PC-9 (cell line): ENCODE measurements at places on chromosomes 3 and 15. TPM values are rescaled to one million over a fixed set of nuclear protein-coding genes. Genes with fewer than 3 reads are reported as not detected.

DNA sequence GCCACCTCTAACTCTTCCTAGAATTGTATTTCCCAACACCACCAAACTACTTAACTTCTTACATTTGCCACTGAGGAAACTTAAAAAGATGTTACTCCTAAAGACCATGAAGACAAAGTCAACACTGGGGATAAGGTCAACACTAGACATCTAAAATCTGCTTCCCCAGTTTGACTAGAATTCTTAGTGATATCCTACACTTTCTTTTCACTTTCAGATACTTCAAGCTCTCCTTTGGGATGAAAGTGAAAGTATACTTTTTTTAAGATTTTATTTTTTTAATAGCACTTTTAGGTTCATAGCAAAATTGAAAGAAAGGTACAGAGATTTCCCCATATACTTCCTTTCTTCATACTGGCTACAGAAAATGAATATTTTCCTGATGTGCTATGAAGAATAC is 32.6 kb downstream of the GOLIM4 start:
- DNase-seq, result no peak
- no peak overlapping the region for H3K4me3 ChIP-seq
- no peak overlapping the region for H3K27ac ChIP-seq
- no peaks in the 10 kb centered on the region for H3K36me3 ChIP-seq

- H3K4me3 ChIP-seq, result no peak overlapping the region
- H3K27ac ChIP-seq, result no peak overlapping the region
- no peaks in the 10 kb centered on the region for H3K27me3 ChIP-seq
- no peaks in the 10 kb centered on the region for H3K4me1 ChIP-seq
Measured at GRCh38 chr15:32918547-32918946, 200.7 kb downstream of the GREM1 start.

- no peaks in the 10 kb centered on the region for H3K27me3 ChIP-seq
- no peaks in the 10 kb centered on the region for H3K4me1 ChIP-seq
- DNase-seq, result no peak
- no peak overlapping the region for H3K27ac ChIP-seq
- H3K36me3 ChIP-seq, result no peaks in the 10 kb centered on the region
Measured at GRCh38 chr3:114899186-114899931, 247.7 kb downstream of the ZBTB20 start.

DNA sequence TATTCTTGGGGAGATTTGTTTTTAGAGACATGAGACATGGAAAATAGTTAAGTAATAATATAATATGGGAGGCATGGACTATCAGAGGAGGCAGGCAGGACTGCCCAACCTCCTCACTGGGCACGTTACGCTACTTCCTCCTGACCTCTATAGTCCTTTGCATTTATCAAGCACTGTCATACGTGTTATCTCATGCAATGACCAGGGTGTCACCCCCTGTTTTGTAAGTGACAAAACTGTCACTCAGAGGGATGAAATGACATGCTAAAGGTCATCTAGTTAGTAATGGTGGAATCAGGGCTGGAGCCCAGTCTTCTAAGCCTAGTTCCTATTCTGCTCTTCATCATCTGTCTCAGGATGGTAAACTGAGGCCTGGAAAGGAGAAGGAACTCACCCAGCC is 66.7 kb downstream of the ST6GAL1 start:
- no peaks in the 10 kb centered on the region for H3K27me3 ChIP-seq
- no peak overlapping the region for H3K27ac ChIP-seq
- DNase-seq, result no peak
- no peak overlapping the region for H3K4me3 ChIP-seq
- H3K4me1 ChIP-seq, result peaks cover 6% of the 10 kb centered on the region

- no peak overlapping the region for H3K4me3 ChIP-seq
- H3K4me1 ChIP-seq, result no peaks in the 10 kb centered on the region
- H3K36me3 ChIP-seq, result no peaks in the 10 kb centered on the region
Measured at GRCh38 chr3:39753391-39753790, 56.0 kb upstream of the MYRIP start.

DNA sequence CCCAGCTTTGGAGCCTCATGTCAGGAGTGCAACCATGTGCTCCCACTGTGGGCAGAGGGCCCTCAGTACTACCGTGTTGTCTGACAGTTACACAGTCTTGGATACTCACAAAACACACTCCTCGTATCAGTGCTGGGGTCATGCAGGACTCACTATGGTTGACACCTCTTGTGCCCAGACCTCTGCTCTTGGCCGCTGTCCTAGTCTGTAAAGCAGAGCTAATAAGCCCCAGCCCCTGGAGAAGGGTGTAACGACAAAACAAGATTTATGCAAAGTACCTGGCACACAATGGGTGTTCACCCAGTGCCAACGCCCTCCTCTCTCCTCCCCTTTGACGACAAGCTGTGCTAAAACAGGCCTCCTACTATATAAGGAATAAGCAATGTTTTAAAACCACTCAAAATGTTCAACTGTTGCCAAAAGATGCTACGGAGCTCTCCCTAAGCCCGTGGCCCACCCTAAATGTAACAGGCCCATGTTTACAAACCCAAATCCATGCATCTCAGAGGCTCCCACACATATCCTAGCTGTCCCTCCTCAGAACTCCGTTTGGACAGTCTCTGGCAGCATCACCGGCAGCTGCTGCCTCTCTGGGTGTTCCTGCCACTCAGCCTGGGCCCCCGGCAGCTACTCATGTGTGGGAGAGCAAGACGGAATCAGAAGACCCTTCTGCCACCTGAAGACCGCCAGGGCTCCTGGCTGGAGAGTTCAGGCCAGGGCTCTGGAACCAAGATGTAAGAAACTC is 65.8 kb downstream of the MRPL46 start:
- no peak for DNase-seq
- H3K4me3 ChIP-seq, result no peak overlapping the region
- H3K27ac ChIP-seq, result no peak overlapping the region
- H3K27me3 ChIP-seq, result peaks cover 78% of the 10 kb centered on the region
- no peaks in the 10 kb centered on the region for H3K4me1 ChIP-seq
- no peaks in the 10 kb centered on the region for H3K36me3 ChIP-seq

DNA sequence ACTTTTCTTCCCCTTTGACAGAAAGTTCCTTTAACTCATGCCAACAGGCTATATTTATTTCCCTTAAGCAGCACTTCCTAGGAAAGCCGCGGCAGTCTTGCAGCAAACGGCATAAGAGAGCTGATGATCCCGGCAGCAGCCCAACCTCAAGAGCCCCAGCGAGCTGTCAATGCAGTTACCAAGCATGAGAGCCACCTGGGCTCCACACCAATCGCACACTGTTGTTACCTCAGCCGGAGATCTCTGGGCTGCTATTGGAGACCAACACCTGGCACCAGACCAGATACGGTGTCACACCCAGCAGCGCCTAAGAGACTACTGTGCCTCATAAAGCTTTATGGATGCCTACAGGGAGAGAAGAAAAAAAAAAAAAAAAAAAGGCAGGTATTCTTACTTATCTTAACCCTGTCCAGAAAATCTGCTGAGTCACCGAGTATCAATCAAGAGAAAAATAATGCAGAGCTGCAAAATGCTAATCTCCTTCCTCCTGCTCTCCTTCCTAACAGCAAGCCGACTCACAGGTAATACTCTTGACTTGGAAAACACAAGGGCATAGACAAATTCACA is 11.7 kb downstream of the ABCC5 start:
- H3K27me3 ChIP-seq, result no peaks in the 10 kb centered on the region
- H3K4me3 ChIP-seq, result peak overlapping the region; percentile 22; the same call in 1 of the 2 replicates
- H3K36me3 ChIP-seq, result peaks cover 46% of the 10 kb centered on the region
- H3K4me1 ChIP-seq, result peaks cover 83% of the 10 kb centered on the region
- DNase-seq, result peak; percentile 98
- peak overlapping the region; percentile 97 for H3K27ac ChIP-seq

GRCh38 chr3:70400194-70400593 is 87.8 kb upstream of the MDFIC2 start:
- DNase-seq, result no peak
- no peak overlapping the region for H3K4me3 ChIP-seq
- H3K27ac ChIP-seq, result no peak overlapping the region
- H3K27me3 ChIP-seq, result no peaks in the 10 kb centered on the region

GRCh38 chr3:149990423-149990948 is 19.8 kb upstream of the PFN2 start:
- no peaks in the 10 kb centered on the region for H3K27me3 ChIP-seq
- no peaks in the 10 kb centered on the region for H3K4me1 ChIP-seq
- H3K27ac ChIP-seq, result no peak overlapping the region
- DNase-seq, result no peak
- H3K4me3 ChIP-seq, result no peak overlapping the region

DNA sequence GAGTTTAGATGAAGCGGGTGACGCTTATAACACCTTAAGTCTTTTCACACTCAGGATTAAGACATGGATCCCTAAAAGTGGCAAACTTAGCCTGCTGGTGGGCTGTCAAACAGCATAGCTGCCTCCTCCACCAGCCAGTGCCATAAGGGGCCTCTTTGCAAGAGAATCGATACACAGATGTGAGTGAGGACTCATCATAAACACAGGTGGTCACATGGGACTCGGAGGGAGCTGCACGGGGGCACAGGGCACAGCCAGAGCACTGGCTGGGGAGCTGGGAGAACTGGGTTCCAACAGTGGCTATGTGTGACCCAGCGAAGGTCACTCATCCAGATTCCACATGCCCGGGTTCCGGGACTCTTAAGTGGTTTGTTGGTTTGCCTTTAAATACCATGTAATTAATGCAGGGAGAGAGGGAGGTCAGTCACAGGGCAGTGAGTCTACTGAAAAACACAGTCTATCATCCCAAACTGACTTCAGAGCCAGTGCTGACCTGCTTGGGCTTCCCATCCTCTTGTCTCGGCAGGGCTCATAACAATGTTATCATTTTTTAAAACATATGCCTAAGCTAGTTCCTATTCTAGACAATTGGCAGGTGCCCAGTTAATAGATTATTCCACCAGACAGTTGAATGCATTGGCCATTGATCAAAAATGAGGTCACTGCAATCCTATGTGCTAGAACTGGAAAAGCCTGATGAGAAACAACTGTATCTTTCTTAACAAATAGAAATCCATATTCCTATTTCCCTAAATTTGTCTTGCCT is 51.8 kb downstream of the SLC12A8 start:
- peaks cover 15% of the 10 kb centered on the region for H3K4me1 ChIP-seq
- no peak overlapping the region for H3K4me3 ChIP-seq
- no peak overlapping the region for H3K27ac ChIP-seq
- no peaks in the 10 kb centered on the region for H3K27me3 ChIP-seq
- no peak for DNase-seq

DNA sequence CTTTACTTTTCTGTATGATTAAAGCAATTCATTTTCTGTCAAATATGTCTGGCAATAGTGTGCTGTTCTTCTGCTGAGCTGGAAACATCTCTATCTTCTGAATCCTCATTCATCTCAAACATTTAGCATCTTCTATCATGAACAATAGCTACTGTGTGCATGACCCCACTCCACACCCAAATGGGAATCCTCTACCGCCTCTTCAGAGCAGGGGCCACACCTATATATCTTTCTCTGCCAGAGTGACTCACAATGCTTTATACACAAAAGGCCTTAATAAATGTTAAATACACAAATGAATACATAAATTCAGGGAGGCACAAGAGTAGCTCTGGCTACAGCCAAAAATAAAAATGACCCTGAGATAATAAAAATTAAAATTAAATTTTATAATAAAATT is 8.0 kb downstream of the ALDH1A2 start:
- H3K4me1 ChIP-seq, result no peaks in the 10 kb centered on the region
- no peak for DNase-seq
- no peak overlapping the region for H3K4me3 ChIP-seq
- no peaks in the 10 kb centered on the region for H3K27me3 ChIP-seq
- H3K27ac ChIP-seq, result no peak overlapping the region

- no peaks in the 10 kb centered on the region for H3K36me3 ChIP-seq
- no peak overlapping the region for H3K27ac ChIP-seq
- DNase-seq, result no peak
- no peaks in the 10 kb centered on the region for H3K4me1 ChIP-seq
- H3K27me3 ChIP-seq, result no peaks in the 10 kb centered on the region
Measured at GRCh38 chr15:76517910-76518309, 181.3 kb downstream of the ISL2 start.

GABRR3 gene
- total RNA-seq, result not detected in 2 replicates

MYH15 gene
- total RNA-seq, result 0.95 and 2.3 TPM in 2 replicates

KLHL40 gene
- not detected in 2 replicates for total RNA-seq
